Liver (tissue), 10 donors: ENCODE measurements at places on chromosomes 6 and 20. TPM values are rescaled to one million over a fixed set of nuclear protein-coding genes. Genes with fewer than 3 reads are reported as not detected.
A peak's percentile ranks its signal among the peaks of the same experiment; 100 is the strongest.

DNA sequence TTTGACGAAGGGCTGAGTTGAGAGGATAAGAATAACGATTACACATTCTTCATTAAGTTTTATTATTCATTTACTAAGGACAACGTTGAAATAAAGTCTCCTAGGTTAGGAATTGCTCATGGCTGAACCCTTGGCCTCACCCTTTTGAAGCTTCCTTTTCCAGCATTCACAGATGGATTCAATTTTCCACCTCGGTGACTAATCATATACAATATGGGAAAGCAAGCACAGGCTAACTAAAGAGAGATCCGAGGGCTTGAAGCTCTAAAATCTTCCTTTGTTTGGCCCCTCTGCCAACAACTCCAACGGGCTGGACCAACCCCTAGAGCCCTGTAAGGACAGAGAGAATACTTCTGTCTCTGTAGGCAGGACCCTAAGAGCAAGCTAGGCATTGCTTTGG is 159.5 kb downstream of the SOD2 start:
- H3K4me3 ChIP-seq, result no peak overlapping the region
- H3K36me3 ChIP-seq, result no peaks in the 10 kb centered on the region
- no peaks in the 10 kb centered on the region for H3K27me3 ChIP-seq
- H3K27ac ChIP-seq, result no peak overlapping the region
- no peaks in the 10 kb centered on the region for H3K4me1 ChIP-seq

DNA sequence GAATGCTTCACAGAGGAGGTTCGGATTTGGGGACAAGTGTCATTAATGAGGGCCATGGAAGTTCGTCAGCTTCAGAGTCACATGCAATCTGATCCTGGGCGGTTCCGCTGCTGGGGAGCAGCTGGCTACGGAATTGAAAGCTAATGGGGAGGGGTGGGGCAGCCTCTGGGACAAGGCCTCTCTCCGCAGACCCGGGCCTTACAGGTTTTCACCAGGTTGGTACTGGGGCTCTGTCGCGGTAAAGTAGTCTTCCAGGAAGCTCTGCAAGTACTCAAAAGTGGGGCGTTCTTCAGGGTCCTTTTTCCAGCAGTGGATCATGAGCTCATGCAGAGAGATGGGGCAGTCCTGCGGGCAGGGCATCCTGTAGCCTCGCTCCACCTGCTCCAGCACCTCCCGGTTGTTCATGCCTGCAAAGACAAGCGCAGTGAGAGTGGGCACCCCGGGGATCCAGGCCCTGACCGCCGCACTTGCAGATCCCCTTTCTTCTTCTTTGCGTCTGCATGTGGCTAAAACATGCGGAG is 55.9 kb upstream of the TRAF3IP2 start:
- H3K4me3 ChIP-seq, result no peak overlapping the region
- H3K27ac ChIP-seq, result peak overlapping the region; percentile 63
- no peaks in the 10 kb centered on the region for H3K36me3 ChIP-seq
- H3K27me3 ChIP-seq, result no peaks in the 10 kb centered on the region

DNA sequence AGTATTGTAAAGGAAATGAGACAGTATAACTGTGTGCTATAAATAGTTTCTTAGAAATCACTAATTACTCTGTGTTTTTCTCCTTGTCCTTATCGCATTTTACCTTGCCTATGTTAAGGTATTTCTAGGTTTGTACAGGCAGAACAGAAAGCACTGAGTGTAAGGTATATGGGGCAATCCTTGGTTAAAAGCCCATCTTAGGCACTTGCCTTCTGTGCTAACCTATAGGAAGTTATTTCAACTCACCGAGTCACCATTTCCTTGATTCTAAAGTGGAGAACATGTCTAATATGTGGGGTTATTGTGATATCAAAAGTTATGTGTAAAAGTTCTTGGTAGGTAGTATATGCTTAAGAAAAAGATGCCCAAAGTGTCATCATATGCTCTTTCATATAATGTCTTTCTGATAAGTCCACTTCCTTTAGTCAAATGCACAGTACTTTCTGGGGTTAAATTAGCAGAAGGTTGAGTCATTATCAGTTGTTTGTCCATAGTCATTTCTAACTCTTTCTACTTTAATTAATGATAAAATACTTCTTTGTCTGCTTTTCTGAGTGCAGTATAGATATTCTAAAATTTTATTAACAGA is 276.4 kb downstream of the UTRN start:
- DNase-seq, result no peak
- H3K4me1 ChIP-seq, result no peaks in the 10 kb centered on the region
- H3K27ac ChIP-seq, result no peak overlapping the region
- no peak overlapping the region for H3K4me3 ChIP-seq
- H3K27me3 ChIP-seq, result no peaks in the 10 kb centered on the region

DNA sequence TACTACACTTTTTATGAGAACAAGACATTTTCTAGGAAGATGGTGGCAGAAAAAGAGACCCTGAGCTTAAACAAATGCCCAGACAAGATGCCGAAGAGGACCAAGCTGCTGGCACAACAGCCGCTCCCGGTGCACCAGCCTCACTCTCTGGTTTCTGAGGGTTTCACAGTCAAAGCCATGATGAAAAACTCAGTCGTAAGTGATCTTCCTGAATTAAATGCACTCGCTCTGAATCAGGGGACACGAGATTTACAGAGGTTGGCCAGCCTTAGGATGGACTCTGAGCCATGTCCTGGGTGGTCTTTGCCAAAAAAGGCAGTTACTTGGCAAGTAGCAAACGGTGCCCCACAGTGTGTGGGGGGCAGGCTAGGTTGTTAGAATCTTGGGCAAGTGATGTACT is 423 bp downstream of the PACRG start:
- H3K27me3 ChIP-seq, result no peaks in the 10 kb centered on the region
- H3K4me3 ChIP-seq, result no peak overlapping the region
- no peak overlapping the region for H3K27ac ChIP-seq

DNA sequence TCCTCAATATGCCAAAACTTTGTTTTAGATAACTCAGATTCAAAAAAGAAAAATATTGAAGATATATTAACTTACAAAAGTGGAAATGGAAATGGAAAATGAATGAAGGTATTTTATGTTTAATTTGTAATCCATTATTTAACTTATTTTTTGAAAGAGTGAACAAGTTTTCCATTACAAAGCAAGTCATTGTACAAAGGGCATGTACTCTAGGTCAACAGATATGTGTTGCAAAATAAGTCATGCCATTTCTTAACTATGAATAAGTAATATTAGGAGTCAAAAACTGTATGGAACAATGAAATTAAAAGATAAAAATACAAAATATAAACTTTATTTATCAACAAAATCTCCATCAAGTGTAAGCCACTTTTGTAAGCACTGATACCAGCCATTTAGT is 25.9 kb upstream of the DEFB113 start:
- H3K27ac ChIP-seq, result no peak overlapping the region
- no peak for DNase-seq
- H3K4me3 ChIP-seq, result no peak overlapping the region

The BPIFB1 gene
- 0.08 TPM for total RNA-seq

The SAMD10 gene
- 1.4 TPM for total RNA-seq

GRCh38 chr6:130958468-130958867 is 104.6 kb downstream of the EPB41L2 start:
- no peaks in the 10 kb centered on the region for H3K36me3 ChIP-seq
- H3K4me3 ChIP-seq, result no peak overlapping the region
- DNase-seq, result no peak
- H3K27ac ChIP-seq, result no peak overlapping the region

DNA sequence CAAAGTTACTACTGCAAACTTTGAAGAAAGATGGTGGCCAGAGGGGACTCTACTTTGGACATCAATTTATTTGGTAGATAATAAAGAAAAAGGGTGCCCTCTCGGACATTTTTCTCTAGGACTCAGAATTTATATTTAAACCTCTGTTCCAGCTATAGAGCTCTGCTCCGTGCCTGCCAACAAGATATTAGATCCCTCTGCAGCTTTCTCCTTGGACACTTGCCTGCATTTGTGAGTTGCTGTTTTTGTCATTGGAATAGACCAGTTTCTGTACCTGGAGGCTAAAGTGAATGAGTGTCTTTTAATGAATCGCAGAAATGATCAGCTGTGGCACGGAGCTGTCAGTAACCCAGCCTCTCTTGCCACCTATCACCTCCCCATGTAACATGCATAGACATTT is 253.5 kb downstream of the NRN1 start:
- H3K36me3 ChIP-seq, result no peaks in the 10 kb centered on the region
- no peak overlapping the region for H3K4me3 ChIP-seq
- H3K4me1 ChIP-seq, result no peaks in the 10 kb centered on the region
- H3K27ac ChIP-seq, result no peak overlapping the region

DNA sequence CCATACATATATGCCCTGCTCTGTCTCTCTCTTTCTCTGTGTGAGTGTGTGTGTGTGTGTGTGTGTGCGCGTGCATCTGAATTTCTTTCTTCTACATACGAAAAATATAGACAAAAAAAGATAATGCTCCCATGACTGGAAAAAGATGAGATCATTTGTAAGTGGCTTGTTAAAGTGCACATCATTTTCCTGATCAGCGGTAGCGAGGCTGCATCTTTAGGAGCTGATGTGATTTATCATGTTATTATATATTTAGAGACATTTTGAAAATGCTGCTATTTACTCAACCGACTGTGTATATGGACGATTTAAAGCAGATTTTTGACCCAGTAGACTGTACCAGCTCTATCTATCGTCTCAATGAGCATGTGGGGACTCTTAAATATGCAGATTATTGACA is 265.3 kb downstream of the TSHZ2 start:
- H3K4me1 ChIP-seq, result no peaks in the 10 kb centered on the region
- H3K36me3 ChIP-seq, result no peaks in the 10 kb centered on the region

DNA sequence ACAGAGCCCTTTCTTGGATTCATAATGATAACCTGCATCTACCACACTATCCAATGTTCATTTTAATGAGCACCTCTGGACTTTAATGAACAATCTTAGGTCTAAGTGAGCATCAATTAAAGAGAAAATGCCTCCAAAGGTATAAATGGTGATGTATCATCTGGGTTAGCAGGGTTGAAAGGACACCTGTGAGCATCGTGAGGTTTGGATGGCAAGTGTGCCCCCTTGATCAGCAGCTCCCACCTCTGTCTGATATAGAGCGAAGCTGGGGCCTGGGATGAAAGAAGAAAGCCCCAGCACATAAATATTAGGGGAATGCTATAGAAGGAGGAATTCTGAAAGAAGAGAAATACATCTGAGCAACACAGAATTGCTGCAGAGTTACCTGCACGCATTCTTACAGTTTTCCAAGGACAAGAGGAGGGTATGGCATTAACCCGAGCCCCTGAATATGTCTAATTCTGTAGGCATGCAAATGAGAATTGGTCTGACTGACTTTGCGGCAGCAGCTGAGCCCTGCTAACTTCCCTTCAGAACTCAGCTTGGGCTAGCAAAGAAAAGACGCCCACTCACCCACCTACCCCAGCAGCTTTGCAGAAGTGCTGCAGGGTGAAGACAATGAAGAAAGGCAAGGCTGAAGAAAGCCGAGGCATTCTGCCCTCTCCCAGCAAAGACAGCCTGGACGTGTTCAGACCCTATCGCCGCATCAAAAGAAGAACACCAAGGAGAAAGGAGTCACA is 136.2 kb downstream of the GMPR start:
- no peaks in the 10 kb centered on the region for H3K36me3 ChIP-seq
- H3K27ac ChIP-seq, result no peak overlapping the region
- no peak for DNase-seq
- H3K4me1 ChIP-seq, result no peaks in the 10 kb centered on the region

DNA sequence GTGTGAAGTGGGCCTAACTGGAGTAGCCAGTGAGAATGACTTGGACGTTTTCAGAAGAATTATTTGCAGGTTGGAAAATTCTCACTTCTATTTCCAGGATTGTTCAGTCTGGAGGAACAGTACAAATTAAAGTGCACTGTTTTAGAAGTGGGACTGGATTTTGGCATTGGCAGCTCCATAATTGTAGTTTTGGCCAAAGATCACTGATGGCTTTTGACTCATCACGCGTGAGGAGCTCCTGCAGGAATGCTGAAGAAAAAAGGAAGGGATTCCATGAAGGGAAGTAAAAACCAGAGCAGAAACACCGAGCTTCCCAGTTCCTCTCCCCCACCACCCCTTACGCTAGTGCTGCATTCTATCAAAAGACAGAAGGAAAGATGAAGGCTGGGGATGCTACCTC is 103.5 kb downstream of the JARID2 start:
- no peaks in the 10 kb centered on the region for H3K36me3 ChIP-seq
- no peaks in the 10 kb centered on the region for H3K27me3 ChIP-seq
- no peak for DNase-seq
- no peak overlapping the region for H3K4me3 ChIP-seq
- H3K4me1 ChIP-seq, result peaks cover 8% of the 10 kb centered on the region

The BHLHE23 gene
- not detected for total RNA-seq

The CAP2 gene
- 2.5 TPM for total RNA-seq

GRCh38 chr20:31712564-31713311 is 9.9 kb downstream of the BCL2L1 start:
- peak overlapping the region; percentile 79 for H3K27ac ChIP-seq
- H3K36me3 ChIP-seq, result no peaks in the 10 kb centered on the region
- no peak overlapping the region for H3K4me3 ChIP-seq

GRCh38 chr20:45114465-45115385 is at the start of gene WFDC5:
Gene WFDC5, minus strand, starts transcription at chr20:45115174. Its CDS starts 91 bp downstream, at chr20:45115083.
- H3K4me3 ChIP-seq, result no peak within 1 kb of the TSS
- no peaks in the 10 kb centered on the region for H3K36me3 ChIP-seq
- no peaks in the 10 kb centered on the region for H3K4me1 ChIP-seq
- no peaks in the 10 kb centered on the region for H3K27me3 ChIP-seq

DNA sequence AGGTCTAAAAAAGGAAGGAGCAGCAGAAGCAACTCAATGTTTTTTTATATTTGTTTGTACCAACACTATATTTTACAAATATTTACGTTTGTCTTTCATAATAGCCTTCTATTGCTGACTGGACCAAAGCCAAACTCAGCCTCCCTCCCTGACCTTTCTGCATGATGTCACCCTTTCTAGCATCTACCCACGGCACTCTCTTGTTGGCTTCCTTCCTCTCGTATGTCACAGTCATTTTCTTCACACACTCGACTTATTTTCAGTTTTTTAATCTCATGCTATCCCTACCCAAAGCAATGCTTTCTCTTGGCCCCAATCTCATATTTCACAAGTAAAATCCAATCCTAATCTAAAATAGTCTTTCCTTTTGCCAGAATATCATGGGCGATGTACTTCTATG is 16.3 kb upstream of the FAM8A1 start:
- H3K36me3 ChIP-seq, result no peaks in the 10 kb centered on the region
- H3K4me3 ChIP-seq, result no peak overlapping the region
- H3K27me3 ChIP-seq, result no peaks in the 10 kb centered on the region
- H3K4me1 ChIP-seq, result peaks cover 5% of the 10 kb centered on the region
- peak overlapping the region; percentile 54 for H3K27ac ChIP-seq

The KCNQ5 gene
- total RNA-seq, result 0.17 TPM

The PDE10A gene
- 0.70 TPM for total RNA-seq

The HLA-DMB gene
- total RNA-seq, result 13.1 TPM
